ENCODE measurements at places on chromosomes 1 and 21. TPM values are rescaled to one million over a fixed set of nuclear protein-coding genes. Genes with fewer than 3 reads are reported as not detected.

DNA sequence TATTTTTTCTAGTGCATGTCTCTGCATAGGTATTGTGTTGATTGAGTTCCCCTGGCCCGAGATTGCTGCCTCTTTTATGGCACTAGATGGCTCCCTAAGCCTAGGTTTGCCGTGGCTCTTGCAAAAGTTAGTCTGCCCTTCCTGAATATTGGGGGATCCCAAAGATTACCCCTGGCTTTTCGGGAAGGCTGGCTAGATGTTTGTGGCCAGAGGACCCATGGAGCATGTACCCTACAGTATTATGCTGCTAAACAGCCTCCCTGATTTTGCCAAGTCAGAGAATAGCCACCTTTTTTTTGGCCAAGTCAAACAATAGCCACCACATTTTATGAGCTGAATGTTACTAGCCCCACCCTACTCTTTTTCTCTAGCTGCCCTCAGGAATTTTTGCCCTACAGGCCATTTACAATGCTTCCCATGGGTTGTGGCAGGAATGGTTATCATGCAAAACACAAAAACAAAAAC lies 343.2 kb downstream of the OLFM3 start:
- no peak for ATAC-seq

GRCh38 chr21:14947613-14948160 lies 117.1 kb downstream of the NRIP1 start:
- no peak for ATAC-seq

- no peak for ATAC-seq
Observed at GRCh38 chr1:162328512-162328911, 48.1 kb downstream of the SPATA46 start.

GRCh38 chr1:201181726-201182125 lies 8.9 kb upstream of the IGFN1 start:
- no peak for ATAC-seq

GRCh38 chr1:183646776-183647175 lies 6.3 kb downstream of the APOBEC4 start:
- ATAC-seq: no peak

DNA sequence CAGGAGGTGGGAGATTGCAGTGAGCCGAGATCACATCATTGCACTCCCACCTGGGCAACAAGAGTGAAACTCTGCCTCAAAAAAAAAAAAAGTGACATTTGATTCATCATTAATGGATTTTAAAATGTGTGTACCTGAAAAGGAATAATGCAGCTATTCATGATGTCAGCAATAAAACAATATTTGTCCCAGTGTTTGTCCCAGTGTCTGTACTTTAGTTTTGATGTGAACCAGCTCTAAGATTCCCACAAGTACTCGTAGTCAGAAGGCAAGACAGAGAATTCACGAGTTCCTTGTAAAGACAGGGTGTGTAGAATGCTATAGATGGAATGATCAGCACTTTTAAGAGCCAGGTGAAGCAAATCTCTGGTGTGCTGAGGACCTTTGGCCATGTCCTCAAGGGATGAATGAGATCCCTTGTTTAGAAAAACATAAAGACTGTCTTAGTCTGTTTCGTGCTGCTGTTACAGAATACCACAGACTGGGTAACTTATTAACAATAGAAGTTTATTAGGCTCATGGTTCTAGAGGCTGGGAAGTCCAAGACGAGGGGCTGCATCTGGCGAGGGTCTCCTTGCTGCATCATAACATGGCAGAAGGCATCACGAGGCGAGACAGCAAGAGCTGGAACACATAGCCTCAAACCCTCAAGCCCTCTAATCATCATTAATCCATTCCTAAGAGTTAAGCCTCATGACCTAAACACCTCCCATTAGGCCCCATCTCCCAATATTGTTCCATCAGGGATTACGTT lies 12.0 kb upstream of the TMPRSS2 start:
- ATAC-seq: no peak

DNA sequence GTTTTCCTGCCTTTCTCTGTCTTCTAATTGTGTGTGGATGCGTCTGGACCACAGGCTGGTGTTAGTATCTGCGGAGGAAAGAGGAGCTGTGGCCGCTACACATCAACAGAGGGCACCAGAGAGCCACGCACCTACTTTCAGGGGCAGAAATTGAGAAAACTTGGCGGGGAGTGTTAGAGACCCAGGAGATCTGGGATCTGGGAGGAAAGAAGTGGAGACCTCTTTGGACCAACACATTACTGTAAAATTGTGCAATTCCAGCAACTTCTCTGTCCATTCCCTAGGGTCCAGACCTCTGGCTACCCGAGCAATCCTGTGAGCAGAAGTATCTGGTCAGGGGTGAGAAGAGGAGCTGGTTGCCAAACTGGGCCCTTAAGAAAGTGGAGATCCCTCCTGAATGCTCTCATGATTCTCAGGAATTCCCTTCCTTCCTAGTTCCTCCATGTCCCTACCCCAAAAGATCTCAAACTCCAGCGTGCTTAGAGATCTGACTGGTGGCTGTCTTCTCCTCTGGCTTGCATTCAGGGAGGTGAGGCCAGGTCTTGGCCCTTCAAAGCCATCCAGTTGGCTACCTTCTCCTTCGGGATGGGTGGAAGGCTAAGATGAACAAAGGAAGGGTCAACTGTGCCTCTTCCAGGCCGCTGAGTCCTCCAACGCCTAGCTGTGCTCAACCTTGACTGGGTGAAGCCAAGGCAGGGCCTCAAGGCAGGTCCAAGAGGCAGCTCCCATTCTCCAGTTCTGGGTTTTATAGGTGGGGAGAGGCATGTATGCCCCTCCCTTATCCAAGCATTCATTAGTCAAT lies 1.2 kb upstream of the KIRREL1 start:
- peak; percentile 71 for ATAC-seq

GRCh38 chr1:65339866-65340468 lies 30.6 kb downstream of the DNAJC6 start:
- peak; percentile 70 for ATAC-seq

The C1orf94 gene
- not detected for total RNA-seq

The PADI2 gene
- 0.92 TPM for total RNA-seq

- peak; percentile 75 for ATAC-seq
Observed at GRCh38 chr1:30782361-30783255, 25.0 kb upstream of the LAPTM5 start.

The S100A8 gene
- 27,439 TPM for total RNA-seq

- ATAC-seq: no peak
Observed at GRCh38 chr1:12475947-12476346, 142.1 kb downstream of the DHRS3 start.

DNA sequence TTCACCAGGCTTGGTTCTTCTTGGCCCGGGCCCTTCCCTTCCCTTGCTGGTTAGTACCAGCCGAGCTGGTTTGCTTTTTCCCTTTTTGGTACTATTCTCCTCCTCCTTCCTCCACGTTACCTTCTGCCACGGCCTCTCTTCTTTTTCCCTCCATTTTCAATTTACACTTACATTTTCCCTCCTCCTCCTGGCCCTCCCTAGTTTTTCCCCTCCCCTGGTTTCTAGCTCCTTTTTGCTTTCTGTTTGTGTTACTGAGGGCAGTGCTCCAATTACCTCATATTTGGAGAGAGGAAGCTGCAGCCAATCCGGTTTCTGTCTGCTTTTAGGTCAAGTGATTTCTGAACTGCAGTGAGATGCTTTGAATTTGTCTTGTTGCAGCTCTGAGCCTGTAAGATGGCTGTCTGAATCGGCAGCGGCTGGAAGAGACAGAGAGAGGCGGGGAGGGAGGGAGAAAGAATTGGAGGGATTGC lies 63.7 kb downstream of the MACF1 start:
- ATAC-seq: peak; percentile 56

The GPR37L1 gene
- total RNA-seq: 0.12 TPM

GRCh38 chr1:30805304-30806003 lies 47.9 kb upstream of the LAPTM5 start:
- no peak for ATAC-seq

Measured in esophagus mucosa (tissue), 1 donor.